ENCODE measurements at places on chromosomes 6 and 20.

GRCh38 chr6:133817460-133818047 lies 71.4 kb upstream of the TCF21 start:
- peak; percentile 7 for DNase-seq

GRCh38 chr6:100482698-100483097 lies 18.0 kb upstream of the SIM1 start:
- DNase-seq = no peak

DNA sequence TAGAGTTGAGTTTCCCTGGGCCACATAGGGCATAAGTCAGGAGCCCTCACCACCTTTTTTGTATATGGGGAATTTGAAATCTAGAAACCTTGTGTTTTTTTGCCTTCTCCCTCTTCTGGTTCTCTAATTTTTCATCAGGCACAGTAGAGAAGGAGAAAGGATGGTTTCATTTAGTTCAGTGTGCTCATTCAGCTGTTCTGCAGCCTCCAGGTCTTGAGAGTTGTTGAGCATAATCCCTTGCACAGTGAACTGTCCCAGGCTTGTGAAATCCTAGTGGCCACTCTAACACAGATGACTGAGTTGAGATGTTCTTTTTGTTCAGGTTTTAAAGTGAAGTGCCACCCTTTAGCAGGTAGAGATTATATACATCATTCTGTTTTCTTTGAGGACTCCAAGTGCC lies 183.5 kb downstream of the CDKAL1 start:
- no peak for DNase-seq

- DNase-seq = no peak
These were observed 12.4 kb upstream of the TFAP2C start for GRCh38 chr20:56616716-56617115.

DNA sequence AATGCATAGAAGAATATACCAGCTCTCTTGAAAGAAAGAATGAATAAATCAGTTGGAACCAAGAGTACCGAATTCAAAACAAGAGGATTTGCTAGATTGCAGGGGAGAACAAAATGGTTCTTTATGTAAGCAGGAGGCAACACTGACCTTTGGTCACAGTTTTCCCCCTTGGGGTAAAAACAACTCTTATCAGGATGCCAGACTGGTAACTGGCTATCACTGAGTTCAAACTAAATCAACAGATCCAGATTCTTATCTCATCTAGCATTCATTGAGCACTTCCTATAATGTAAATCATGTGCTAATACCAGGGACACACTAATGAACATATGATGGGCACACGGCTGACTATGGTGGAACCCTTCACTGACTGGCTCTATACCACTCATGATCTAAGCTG lies 4.8 kb upstream of the IL17F start:
- DNase-seq = no peak

DNA sequence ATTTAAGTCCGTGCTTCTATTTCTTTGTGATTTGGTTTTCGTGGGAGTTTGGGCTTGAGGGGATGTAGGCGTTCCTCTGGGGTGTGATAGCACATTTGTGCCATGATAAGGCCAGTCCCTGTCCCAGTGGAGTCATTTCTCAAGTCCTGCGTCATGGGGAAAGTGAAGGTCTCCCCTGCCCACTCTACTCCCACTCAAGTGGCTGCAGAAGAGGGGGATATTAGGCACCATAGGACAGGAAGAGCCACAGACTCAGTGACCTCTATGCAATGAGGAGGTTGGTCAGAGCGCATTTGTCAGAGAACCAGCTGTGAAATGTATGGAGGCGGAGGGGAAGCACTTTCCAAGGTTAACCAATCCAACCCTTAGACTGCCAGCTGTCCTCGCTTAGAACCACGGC lies 51.9 kb upstream of the EDN1 start:
- no peak for DNase-seq

- DNase-seq = no peak
These were observed 4.6 kb downstream of the DDR1 start for GRCh38 chr6:30888816-30889495.

DNA sequence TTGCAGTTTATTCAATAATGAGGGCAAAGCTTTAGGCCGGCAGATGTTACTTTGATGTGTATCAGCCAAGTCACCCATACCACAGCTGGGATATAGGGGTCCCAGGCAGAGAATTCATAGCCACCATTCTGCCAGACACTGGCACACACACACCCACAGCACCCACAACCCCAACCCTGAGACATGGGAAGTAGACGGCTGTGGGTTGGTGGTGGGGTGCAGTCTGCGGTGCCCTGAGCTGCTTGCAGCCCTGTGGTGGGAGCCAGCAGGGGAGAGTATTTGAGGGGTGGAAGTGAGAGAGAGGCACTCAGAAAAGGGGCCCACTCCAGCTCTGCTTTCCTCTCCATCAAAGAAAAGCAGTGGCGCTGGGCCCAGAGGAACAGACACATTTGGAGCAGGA lies 125.3 kb downstream of the FOXO3 start:
- DNase-seq = no peak

DNA sequence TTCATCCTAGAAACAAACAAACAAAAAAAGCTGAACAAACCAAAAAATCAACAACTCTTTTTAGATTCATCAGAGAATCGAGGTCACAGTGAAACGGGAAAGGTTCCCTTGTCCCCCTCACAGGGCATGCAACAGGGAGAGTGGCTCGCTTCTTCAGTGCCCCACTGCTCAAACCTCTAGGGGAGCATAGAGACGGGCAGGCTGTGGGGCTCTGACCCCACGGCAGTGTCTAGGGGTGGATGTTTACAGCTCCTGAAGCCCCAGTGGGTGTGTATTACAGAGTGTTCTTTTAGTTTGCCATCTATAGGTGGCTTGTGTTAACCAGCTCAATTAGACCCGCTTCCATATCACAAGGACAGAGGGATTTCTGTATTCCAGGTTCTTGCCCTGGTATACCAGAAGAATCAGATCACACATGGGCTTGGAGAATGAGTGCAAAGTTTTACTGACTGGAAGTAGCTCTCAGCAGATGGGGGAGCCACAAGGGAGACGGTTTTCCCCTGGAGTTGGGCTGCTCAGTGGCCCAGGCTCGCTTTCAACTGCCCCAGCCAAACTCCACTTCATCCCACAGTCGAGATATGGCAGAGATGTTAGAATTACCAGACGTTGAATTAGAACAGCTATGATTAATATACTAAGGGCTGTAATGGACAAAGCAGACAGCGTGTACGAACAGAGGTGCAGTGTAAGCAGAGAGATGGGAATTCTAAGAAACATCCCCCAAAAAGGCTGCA lies 192.6 kb upstream of the CST7 start:
- no peak for DNase-seq

DNA sequence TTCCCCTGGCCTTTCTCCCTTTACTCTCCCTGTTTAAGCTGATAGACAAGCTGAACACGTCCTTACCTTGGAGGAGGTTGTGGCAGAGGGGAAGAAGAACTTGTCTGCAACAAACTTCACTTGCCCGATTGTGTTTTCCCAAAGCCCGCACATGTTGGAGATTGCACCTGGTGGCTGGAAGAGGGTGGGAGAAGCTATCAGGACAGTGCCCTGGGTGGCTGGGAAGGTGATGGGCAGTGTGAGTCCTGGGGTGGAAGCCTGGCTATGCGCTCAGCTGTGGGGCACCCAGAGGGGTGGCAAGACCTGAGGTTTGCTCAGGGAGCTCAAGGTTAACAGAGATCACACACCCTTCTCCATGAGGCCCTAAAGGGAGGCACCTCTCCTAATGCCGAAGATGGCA lies 25.0 kb upstream of the SSTR4 start:
- no peak for DNase-seq

DNA sequence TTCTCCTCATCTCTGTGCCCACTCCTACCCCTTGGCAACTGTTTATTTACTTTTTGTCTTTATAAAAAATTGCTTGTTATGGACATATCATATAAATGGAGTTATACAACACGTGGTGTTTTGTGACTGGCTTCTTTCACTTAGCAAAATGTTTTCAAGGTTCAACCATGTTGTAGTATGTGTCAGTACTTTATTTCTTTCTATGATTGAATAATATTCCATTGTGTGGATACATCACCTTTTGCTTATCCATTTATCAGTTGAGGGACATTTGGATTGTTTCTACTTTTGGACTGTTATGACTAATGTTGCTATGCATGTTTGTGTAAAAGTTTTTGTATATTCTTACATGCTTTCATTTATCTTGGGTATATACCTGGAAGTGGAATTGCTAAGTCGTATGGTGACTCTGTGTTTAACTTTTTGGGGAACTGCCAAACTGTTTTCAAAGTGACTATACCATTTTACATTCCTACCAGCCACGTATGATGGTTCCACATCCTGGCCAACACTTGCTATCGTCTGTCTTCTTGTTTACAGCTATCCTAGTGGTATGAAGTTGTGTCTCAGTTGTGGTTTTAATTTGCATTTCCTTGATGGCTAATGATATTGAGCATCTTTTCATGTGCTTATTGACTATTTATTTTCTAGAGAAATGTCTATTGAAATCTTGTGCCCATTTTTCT lies 84.4 kb downstream of the SLX4IP start:
- DNase-seq = no peak

- DNase-seq = no peak
These were observed 118.9 kb upstream of the SSTR4 start for GRCh38 chr20:22916021-22916842.

- no peak for DNase-seq
These were observed 128.4 kb upstream of the NOX3 start for GRCh38 chr6:155584006-155584405.

GRCh38 chr6:659716-660581 lies 3.0 kb upstream of the HUS1B start:
- no peak for DNase-seq

DNA sequence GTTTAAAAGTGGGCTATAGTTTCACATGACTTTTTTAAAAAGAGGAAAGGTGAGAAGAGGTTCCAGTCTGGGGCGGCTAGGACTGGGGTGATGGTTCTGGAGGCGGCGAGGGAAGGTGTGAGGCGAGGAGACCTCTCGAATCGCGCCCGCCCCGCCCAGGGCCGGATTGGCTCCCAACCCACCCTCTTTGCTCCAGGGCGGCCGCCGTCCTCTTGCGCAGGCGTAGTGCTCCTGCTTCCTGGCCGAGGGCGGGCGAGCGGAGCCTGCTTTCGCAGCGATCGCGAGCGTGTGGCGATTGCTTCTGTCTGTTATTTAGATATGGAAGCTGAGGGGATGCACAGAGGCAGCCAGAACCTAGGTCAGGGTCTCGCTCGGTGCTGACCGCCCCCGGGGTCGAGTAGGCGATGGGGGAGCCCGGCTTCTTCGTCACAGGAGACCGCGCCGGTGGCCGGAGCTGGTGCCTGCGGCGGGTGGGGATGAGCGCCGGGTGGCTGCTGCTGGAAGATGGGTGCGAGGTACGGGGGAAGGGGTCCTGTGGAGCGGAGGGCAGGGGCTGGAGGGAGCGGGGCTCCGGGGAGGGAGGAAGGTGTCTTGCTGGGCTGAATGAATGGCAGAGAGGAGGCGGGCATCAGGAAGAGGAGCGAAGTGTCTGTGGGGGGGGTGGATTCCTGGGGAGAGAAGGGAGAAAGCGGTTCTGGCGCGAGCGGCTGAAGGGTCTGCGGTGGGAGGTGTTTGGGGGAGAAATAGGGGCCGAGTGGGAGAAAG lies at the start of gene RNF8:
RNF8 (plus strand) TSS at position 223 of the 765 bp plus-strand sequence; CDS start at position 405, 182 bp downstream.
- peak; percentile 51 for DNase-seq

- no peak for DNase-seq
These were observed 169.5 kb upstream of the HDAC2 start for GRCh38 chr6:114140416-114140815.

GRCh38 chr6:121438869-121439268 lies 3.4 kb downstream of the GJA1 start:
- no peak for DNase-seq

DNA sequence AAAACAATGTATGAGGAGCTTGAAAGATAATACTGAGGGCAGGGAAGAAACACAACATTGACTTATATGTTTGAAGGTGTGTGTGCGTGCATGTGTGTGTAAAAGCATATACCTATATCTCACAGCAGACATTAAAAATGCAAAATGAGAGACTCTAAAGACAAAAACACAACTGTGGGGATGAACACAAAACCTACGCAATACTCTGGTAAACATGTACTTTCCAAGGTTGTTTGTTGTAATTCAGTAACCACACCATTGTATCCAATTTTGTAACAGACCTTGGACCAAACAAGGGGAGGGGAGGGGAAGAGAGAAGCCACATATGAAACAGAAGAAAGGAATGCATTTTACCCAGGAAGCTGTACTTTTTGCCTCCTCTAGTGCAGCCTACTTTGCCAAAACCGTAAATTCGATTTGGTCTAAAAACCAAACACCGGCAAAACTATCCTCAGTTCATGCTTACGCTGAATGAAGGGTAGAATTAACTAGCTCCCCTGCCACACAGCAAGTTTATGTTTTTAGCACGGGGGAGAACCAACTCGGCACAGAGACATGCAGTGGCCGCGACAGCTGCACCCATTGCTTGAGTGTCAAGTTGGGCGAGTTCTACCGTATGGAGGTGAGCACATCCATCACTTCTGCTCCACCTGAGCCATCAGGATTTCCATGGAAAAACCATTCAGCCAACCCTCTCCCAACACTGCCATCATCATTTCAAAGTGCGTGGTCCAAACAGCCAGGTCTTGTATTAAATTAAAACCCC lies 50.0 kb downstream of the CNKSR3 start:
- DNase-seq = no peak

DNA sequence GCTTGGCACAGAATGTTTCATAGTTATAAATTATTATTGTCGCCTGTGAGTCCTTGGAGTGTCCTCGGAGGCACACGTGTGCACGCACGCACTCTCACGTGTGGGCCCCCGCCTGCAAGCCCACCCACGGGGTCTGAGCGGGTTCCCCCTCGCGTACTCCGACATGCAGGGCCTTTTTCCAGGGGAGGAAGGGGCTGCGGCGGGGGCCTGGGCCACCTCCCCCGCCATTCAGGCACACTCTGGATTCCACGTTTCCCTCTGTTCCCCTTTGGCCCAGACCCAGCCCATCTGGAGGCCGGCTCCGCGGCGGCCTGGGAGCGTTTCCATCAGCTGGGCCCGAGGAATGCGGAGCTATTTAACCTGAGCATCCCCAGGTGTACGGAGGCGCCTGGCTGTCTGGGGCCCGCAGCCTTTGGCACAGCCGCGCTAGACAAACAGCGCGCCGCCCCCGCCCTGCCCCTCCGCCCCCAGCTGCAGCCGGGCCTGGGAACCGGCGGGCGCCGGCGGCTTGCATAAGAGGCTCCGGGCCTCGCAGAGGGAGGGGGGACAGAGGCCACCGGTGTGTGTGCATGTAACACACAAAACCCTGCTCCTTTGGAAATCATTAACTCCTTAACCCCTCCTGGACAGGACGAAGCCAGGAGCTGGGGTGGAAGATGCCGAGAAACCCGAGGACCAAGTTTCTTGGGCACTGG lies 3.3 kb downstream of the ID1 start:
- no peak for DNase-seq

DNA sequence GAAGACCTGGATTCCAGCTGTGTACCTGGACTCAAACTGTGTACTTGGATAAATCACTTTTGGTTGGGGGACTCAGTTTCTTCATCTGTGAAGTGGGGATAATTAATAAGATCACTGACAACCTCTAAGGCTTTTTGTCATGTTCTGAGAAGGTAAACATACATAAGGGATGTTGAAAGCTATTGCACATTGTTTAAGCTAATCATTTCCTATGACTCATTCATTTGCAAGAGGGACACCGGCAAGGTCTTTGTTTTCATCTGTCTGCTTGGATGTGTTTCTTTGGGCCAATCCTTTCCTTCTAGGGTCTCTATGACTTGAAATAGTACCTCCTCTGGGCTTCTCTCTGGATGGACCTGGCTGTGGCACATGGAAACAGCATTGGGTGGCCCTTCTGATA lies 6.8 kb downstream of the PROKR2 start:
- DNase-seq = no peak

- peak; percentile 12 for DNase-seq
These were observed 58.7 kb upstream of the TGM3 start for GRCh38 chr20:2237059-2237458.

Data from Panc1 (cell line).